Type B pancreatic cell (in vitro differentiated cells): ENCODE measurements at places on chromosomes 2 and 18. TPM values are rescaled to one million over a fixed set of nuclear protein-coding genes. Genes with fewer than 3 reads are reported as not detected.

DNA sequence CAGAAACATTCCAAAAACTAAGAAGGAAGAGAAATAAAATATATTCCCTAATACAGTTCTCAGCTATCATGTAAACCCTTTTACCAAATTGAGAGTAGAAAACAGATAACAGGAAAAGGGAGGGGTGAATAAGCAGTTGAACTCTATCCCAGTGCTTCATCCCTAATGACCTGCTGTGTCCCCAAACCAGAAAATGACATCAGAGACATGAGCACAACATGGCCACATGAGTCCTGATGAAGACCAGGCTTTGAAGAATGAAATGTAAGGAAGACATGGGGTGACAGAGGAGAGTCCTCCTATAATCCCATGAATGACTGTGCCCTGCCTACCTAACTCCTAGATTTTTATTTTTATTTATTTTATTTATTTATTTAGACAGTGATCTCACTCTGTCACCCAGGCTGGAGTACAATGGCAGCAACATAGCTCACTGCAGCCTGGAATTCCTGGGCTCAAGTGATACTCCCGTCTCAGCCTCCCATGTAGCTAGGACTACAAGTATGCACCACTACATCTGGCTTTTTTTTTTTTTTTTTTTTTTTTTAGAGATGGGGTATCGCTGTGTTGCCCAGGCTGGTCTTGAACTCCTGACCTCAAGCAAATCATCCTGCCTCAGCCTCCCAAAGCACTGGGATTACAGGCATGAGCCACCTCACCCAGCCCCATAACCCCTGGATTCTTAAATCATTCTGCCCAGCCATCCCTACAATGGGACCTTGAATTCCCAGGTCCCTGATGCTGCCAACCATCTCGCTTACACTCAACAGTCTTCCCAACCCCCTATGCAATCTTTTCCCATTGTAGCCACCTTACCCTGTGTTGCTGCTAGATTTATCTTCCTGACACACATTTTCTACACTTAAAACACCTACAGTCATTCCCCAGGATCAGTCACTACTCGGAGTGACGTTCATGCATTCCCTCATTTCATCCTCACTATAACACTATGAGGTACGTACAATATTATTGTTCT lies 64.5 kb downstream of the ANKRD44 start:
- H3K27ac ChIP-seq: no peak overlapping the region
- peaks cover 4% of the 10 kb centered on the region for H3K4me1 ChIP-seq
- H3K4me3 ChIP-seq: no peak overlapping the region
- no peaks in the 10 kb centered on the region for H3K36me3 ChIP-seq

- peaks cover 7% of the 10 kb centered on the region for H3K27me3 ChIP-seq
- no peak for DNase-seq
- no peak overlapping the region for H3K27ac ChIP-seq
- no peak overlapping the region for H3K4me3 ChIP-seq
- no peaks in the 10 kb centered on the region for H3K4me1 ChIP-seq
Measured at GRCh38 chr18:43420950-43421349, 143.7 kb upstream of the SYT4 start.

GRCh38 chr2:237202288-237203030 lies 116.8 kb downstream of the COPS8 start:
- H3K4me1 ChIP-seq: peaks cover 40% of the 10 kb centered on the region
- no peak overlapping the region for H3K27ac ChIP-seq
- DNase-seq: no peak
- H3K27me3 ChIP-seq: peaks cover 4% of the 10 kb centered on the region
- no peak overlapping the region for H3K4me3 ChIP-seq

- peaks cover 76% of the 10 kb centered on the region for H3K4me1 ChIP-seq
- peak overlapping the region; percentile 86 for H3K4me3 ChIP-seq
- H3K27me3 ChIP-seq: no peaks in the 10 kb centered on the region
- H3K27ac ChIP-seq: peak overlapping the region; percentile 94
Measured at GRCh38 chr2:60529785-60530627, 23.4 kb downstream of the BCL11A start.

DNA sequence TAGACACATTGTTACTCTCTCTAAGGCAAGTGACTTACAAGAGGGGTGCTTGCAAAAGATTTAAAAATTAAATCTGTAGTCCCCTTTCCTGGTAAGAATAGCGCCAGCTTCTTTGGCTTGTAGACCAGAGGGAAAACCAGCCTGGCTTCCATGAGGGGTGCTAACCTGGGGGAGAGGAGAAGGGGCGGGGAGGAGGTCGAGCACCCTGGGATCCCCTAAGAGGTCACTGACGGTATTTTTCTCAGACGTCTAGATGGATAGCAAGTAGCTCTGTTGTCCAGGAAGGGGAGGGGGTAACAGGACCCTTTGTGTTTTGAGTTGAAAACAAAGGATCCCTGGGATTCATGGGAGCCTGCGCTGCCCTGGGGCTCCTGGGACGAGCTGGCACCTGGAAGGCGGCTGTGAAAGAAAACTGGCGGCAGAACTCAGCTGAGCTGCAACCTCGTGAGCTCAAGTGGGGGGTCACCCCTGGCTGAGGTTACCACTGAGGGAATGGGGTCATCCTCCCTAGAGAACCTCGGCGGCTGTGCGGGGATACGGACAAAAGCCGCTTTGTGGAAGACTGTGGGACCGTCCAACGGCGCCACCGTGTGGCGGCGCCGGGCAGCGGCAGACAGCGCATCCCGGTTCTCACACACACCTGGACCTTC lies 37.8 kb upstream of the MRPL19 start:
- H3K36me3 ChIP-seq: peaks cover 3% of the 10 kb centered on the region
- peaks cover 18% of the 10 kb centered on the region for H3K4me1 ChIP-seq
- peaks cover 39% of the 10 kb centered on the region for H3K27me3 ChIP-seq
- DNase-seq: peak; percentile 81
- peak overlapping the region; percentile 73 for H3K4me3 ChIP-seq

GRCh38 chr2:152920846-152921245 lies 202.4 kb downstream of the ARL6IP6 start:
- no peaks in the 10 kb centered on the region for H3K4me1 ChIP-seq
- H3K27ac ChIP-seq: no peak overlapping the region
- peaks cover 26% of the 10 kb centered on the region for H3K27me3 ChIP-seq
- no peak for DNase-seq
- H3K4me3 ChIP-seq: no peak overlapping the region

DNA sequence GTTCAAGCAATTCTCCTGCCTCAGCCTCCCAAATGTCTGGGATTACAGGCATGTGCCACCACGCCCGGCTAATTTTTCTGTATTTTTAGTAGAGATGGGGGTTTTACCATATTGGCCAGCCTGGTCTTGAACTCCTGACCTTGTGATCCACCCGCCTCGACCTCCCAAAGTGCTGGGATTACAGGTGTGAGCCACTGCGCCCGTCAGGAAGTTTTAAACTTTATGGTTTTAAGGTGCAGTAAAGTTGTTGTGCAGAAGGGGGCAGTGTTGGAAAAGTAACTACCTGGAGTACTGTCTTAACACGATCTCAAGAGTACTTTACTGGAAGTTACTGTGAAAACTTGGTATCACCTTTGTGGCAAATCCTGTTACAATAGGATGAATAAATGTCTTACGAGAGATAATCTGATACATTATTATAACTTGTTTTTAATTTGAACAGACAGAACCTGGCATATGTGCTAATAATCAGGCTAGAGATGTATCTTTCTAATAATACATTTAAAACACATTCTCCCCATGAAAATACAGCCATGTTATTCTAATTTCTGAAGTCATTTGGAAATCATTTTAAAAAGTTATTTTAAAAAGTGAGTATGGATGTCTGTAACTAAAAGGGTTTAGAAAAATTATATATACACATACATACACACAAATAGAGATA lies 10.8 kb downstream of the SPDYA start:
- no peak overlapping the region for H3K4me3 ChIP-seq
- H3K27me3 ChIP-seq: no peaks in the 10 kb centered on the region
- no peak for DNase-seq
- no peak overlapping the region for H3K27ac ChIP-seq
- no peaks in the 10 kb centered on the region for H3K36me3 ChIP-seq

- H3K27me3 ChIP-seq: peaks cover 10% of the 10 kb centered on the region
- H3K4me1 ChIP-seq: peaks cover 7% of the 10 kb centered on the region
- H3K36me3 ChIP-seq: no peaks in the 10 kb centered on the region
- no peak overlapping the region for H3K4me3 ChIP-seq
- no peak overlapping the region for H3K27ac ChIP-seq
Measured at GRCh38 chr2:201228271-201228911, 31.9 kb upstream of the CASP8 start.

GRCh38 chr2:199335502-199335901 lies 122.2 kb downstream of the SATB2 start:
- no peaks in the 10 kb centered on the region for H3K4me1 ChIP-seq
- no peak overlapping the region for H3K4me3 ChIP-seq
- DNase-seq: no peak
- no peaks in the 10 kb centered on the region for H3K36me3 ChIP-seq
- no peaks in the 10 kb centered on the region for H3K27me3 ChIP-seq

DNA sequence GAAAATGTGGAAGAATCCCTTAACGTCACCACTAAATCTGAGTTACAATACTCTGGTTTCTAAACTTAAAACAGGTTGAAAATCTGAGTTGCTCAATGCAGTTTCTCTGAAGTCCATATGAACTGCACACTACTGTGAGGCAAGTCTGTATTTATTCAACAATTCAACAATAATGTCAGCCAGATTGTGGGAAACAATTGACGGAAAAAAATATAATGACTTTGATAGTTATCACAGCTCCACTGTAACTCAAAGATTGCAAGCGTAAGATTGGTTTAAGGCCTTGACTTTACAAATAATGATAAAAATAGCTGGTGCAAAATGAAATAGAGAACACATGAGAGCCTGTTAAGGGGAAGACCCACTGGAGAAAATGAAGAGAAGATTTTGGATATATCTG lies 219.4 kb upstream of the CCDC150 start:
- DNase-seq: no peak
- H3K4me3 ChIP-seq: no peak overlapping the region
- H3K4me1 ChIP-seq: peaks cover 6% of the 10 kb centered on the region
- no peaks in the 10 kb centered on the region for H3K27me3 ChIP-seq

- no peaks in the 10 kb centered on the region for H3K36me3 ChIP-seq
- H3K27ac ChIP-seq: peak overlapping the region; percentile 33
- H3K4me3 ChIP-seq: peak overlapping the region; percentile 84
Measured at GRCh38 chr18:34158881-34159690, 65.6 kb downstream of the NOL4 start.

DNA sequence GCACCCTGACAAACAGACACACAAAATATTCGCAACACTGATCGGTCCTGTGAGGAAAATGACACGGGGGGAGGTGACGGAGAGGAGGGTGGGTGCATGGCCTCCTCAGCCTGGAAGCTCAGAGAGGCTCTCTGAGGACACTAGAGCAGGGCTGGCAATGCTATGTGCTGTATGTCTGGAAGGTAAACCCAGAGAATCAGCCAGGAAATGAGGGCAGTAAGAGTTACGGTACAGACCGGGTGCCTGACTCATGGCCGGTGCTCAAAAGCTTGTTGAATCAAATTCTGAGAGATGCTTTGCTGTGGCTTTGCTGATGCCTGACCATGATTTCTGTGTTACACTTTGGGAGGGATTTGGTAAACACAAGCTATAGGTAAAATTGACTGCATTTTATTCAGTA lies 81.9 kb downstream of the CCDC93 start:
- no peaks in the 10 kb centered on the region for H3K27me3 ChIP-seq
- no peaks in the 10 kb centered on the region for H3K4me1 ChIP-seq
- no peak overlapping the region for H3K27ac ChIP-seq
- DNase-seq: no peak
- H3K4me3 ChIP-seq: no peak overlapping the region

DNA sequence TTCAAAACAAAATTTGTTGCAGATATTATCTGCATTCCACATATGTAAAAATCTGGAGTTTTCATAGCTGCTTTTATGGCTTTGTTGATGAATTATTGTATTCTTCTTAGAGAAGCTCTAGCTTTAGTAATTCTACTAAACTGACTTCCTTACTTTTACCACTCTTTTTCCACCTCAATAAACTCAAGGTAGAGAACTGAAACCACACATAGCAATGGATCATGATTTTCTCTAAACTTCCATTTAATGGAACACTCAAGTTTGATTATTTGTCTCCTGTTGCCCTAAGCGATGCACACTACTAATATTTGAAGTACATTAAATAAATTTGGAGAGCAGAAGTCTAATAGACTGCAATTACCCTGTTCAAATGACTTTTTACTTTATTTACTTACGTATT lies 192.0 kb downstream of the NBAS start:
- no peak overlapping the region for H3K27ac ChIP-seq
- DNase-seq: no peak
- no peaks in the 10 kb centered on the region for H3K4me1 ChIP-seq
- peaks cover 9% of the 10 kb centered on the region for H3K36me3 ChIP-seq
- no peak overlapping the region for H3K4me3 ChIP-seq

DNA sequence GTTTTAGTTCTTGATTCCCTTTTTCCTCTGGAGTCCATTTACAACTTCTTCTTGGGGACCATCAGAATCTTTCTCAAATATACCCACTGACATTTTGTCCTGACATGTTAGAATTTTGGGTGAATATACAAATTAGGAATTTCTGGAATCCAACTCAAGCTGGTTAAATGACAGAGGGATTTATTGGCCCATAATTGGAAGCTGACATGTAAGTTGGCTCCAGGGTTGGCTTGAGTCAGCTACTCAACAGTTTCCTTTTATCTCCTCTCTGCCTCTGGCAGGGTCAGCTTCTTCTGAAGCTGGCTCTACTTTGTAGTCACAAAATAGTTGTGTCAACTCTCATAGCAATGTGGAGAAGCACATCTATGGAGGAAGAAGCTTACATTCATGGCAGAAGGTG lies 36.6 kb upstream of the PPP1R1C start:
- no peaks in the 10 kb centered on the region for H3K36me3 ChIP-seq
- peak overlapping the region; percentile 12 for H3K4me3 ChIP-seq
- no peak for DNase-seq
- H3K27ac ChIP-seq: peak overlapping the region; percentile 73
- peaks cover 31% of the 10 kb centered on the region for H3K4me1 ChIP-seq

DNA sequence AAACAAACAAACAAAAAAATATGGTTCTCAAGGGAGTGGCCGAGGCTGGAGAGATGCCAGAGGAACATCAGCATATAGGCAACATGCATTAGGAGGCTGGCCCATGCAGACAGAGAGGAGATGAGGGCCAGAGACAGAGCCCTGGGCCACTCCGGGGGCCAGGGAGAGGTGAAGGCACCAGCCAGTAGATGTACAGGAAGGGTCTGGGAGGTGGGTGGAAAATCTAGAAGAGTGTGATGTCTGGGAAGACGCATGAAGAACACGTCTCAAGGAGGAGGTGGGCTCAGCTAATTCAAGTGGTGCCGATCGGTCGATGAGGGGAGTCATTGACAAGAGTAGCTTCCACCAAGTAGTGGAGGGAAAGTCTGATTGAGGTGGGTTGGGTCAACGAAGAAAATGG lies 79.9 kb downstream of the ZCCHC2 start:
- peaks cover 40% of the 10 kb centered on the region for H3K27me3 ChIP-seq
- H3K36me3 ChIP-seq: no peaks in the 10 kb centered on the region
- H3K4me3 ChIP-seq: no peak overlapping the region
- no peak overlapping the region for H3K27ac ChIP-seq

GRCh38 chr2:207224381-207224780 lies 58.6 kb upstream of the KLF7 start:
- no peak overlapping the region for H3K4me3 ChIP-seq
- H3K36me3 ChIP-seq: no peaks in the 10 kb centered on the region
- DNase-seq: no peak
- peaks cover 27% of the 10 kb centered on the region for H3K27me3 ChIP-seq
- H3K4me1 ChIP-seq: peaks cover 37% of the 10 kb centered on the region

CYTIP gene
- total RNA-seq: 0.40 and 0.51 TPM in 2 replicates

PMAIP1 gene
- 16.5 and 24.4 TPM in 2 replicates for total RNA-seq

CHRNA1 gene
- 0.19 and 1.1 TPM in 2 replicates for total RNA-seq

IL36B gene
- total RNA-seq: not detected in 2 replicates

DOK6 gene
- total RNA-seq: 5.4 and 7.3 TPM in 2 replicates

OR6B2 gene
- total RNA-seq: not detected in 2 replicates

PAX8 gene
- 2.1 and 56.9 TPM in 2 replicates for total RNA-seq

VIT gene
- total RNA-seq: 1.2 and 1.4 TPM in 2 replicates

RFTN2 gene
- 0.07 and 14.9 TPM in 2 replicates for total RNA-seq

LHCGR gene
- total RNA-seq: 0.40 and 0.92 TPM in 2 replicates
